ENCODE measurements at places on chromosomes 7 and 10.

GRCh38 chr10:12181065-12181775 lies 14.5 kb downstream of the NUDT5 start:
- DNase-seq = no peak

GRCh38 chr10:33253411-33253810 lies 81.1 kb downstream of the NRP1 start:
- no peak for DNase-seq

GRCh38 chr7:986766-987751 lies 4.1 kb downstream of the CYP2W1 start:
- DNase-seq = no peak

- no peak for DNase-seq
Observed at GRCh38 chr10:1417574-1417973, 319.8 kb downstream of the ADARB2 start.

DNA sequence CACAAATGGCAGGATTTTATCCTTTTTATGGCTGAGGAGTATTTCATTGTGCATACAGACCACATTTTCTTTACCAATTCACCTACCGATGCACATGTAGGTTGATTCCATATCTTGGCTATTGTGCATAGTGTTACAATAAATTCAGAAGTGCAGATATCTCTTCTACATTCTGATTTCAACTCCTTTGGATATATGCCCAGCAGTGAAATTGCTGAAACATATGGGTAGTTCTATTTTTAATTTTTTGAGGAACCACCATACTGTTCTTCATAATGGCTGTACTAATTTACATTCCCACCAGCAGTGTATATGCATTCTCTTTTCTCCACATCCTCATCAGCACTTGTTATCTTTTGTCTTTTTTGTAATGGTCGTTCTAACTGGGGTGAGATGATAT lies 1290.3 kb downstream of the XPNPEP1 start:
- DNase-seq = no peak

GRCh38 chr7:116227678-116228239 lies 17.4 kb downstream of the TES start:
- DNase-seq = no peak

GRCh38 chr10:73478636-73479035 lies 17.2 kb downstream of the PPP3CB start:
- DNase-seq = no peak

GRCh38 chr10:47241256-47241655 lies 58.7 kb upstream of the GDF10 start:
- DNase-seq = no peak

DNA sequence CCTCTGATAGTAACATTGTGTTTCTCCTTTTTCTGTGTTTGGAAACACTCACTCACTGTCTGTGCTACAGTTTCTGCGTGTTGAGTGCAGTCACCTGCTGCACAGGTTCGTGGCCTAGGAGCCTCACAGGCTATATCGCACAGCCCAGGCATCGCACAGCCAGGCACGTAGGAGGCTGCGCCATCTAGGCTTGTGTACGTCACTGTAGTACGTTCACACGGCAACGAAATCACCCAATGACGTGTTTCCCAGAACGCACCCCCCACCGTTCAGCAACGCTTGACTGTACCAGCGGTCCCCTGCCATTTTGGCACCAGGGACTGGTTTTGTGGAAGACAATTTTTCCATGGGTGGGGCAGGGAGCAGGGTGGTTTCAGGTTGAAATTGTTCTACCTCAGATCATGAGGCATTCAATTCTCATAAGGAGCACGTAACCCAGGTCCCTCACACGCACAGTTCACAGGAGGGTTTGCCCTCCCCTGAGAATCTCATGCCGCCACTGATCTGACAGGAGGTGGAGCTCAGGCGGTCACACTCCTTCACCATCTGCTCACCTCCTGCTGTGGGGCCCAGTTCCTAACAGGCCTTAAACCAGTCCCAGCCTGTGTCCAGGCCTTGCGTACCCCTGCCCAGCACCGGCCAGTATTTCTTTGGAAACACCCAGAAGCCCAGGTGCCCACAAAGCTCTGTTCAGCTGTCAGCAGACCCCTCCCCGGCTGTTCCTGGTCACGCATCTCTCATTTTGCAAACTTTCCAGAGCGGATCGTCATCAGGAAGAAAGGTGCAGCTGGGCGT lies 23.2 kb upstream of the PRKAR1B start:
- no peak for DNase-seq

- no peak for DNase-seq
Observed at GRCh38 chr10:76211691-76212090, 780.3 kb downstream of the LRMDA start.

- no peak for DNase-seq
Observed at GRCh38 chr7:107025449-107026103, 18.9 kb upstream of the PRKAR2B start.

DNA sequence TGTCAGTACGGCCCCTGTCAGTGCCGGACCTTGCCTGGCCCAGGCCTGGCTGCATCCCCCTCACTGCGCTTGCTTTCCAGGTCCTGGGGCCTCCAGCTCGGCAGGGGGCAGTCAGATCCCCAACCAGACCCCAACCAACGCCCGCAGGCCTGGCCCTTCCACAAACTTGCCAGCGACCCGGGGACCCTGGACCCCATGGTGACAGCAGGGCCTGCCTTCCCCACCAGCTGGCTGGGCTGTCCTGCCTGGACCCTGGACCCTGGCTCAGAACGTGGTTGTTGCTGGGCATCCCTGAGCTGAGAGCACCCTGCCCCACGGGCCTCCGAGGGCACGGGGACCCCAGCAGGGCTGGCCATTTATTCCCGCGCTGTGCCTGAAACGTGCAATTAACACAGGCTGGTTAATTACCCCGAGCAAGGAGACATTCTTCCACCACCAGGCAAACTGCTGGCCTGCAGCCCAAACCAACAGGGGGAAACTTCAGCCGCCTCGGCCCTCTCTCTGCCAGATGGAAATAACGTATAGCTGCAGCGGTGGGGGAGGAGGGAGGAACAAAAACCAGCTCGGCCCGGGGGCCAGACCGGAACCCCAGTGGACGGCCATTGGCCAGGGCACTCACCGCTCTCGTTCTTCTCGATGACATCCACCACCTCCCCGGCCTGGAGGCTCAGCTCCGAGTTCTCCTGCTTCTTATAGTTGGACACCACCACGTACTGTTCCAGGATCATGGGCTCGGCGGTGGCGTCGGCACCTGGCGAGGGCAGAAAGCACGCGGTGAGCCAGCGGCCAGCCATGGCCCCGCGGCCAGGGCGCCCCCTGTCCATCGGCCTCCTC lies 167.1 kb downstream of the NEURL1 start:
- peak; percentile 40 for DNase-seq

DNA sequence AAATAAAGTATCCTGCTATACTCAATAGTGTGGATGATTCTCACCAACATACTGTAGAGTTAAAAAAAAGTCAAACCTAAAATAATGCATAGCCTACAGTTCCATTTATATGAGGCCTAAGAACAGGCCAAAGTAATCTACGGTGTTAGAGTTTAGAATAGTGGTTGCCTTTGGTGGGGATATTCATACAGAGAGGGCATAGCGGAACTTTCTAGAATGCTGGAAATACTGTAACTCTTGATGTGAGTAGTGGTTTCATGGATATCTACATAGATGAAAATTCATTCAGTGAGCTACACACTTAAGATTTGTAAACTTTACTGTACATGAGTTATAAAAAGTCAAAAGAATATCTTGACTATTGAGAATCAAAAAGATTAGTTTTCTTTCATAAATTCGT lies 349.9 kb upstream of the NFE2L3 start:
- DNase-seq = no peak

DNA sequence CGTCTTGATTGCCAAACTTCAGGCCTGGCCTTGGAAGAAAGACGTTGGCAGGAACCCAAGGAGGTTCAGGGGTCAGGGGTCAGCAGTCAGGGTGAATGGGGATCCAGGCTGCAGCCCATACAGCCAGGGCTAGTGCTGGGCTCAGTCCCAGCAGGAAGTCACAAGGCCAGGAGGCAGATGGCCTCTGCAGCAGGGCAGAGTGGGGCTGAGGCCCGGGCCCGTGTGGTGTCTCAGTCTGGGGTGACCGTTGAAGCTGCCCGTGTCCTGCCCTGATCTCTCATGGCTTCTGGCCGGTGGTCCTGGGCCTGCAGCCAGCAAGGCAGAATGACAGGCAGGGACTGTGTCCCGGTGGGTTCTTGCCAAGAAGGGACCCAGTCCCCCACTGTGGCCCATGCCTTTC lies 26.6 kb upstream of the PURB start:
- no peak for DNase-seq

GRCh38 chr10:131145756-131146155 lies 165.8 kb downstream of the TCERG1L start:
- no peak for DNase-seq

DNA sequence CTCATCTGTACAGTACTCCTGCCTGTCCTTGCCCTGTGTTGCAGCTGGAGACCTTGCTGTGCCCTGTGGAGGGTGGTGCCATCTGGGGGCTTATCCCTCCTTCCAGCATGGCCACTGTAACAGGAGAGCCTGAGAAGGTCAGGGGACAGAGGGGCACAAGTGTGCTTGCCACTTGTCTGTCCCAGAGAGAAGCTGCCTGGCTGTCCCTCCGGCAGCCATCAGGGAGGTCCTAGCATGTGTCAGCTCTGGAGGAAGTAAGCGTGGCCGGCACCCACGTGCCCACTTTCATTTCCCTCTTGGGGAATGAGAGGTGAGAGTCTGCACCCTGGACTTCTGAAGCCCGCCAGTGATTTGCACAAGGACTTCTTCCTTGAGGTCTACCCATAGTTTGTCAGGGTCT lies 97.0 kb upstream of the PPIF start:
- no peak for DNase-seq

GRCh38 chr7:150613880-150614279 lies 18.3 kb downstream of the GIMAP6 start:
- DNase-seq = no peak

GRCh38 chr10:75319274-75319673 lies 82.3 kb downstream of the ZNF503 start:
- no peak for DNase-seq

DNA sequence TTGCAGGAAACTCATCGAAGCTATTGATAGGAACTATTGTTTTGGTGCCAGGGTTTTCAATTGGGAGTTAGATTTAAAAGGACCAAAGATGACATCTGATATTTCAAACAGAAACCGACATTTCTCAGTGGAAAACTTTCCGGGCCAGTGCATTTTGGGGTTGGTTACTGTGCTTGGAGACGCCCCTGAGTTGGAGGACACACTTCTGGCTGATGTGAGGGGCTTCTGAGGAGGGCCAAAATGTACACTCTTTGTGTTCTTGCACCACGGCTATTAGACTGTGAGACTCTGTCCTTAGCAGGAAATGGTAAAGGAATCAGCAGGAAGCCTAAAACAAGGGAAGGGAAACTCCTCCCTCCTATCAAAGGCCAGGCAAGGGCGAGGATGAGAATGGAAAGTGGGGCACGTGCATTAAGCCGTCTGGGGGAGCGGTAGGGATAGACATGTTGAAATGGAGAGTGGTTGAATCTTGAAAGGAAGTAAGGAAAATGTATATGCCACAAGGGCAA lies 1.8 kb upstream of the SRGN start:
- DNase-seq = no peak

DNA sequence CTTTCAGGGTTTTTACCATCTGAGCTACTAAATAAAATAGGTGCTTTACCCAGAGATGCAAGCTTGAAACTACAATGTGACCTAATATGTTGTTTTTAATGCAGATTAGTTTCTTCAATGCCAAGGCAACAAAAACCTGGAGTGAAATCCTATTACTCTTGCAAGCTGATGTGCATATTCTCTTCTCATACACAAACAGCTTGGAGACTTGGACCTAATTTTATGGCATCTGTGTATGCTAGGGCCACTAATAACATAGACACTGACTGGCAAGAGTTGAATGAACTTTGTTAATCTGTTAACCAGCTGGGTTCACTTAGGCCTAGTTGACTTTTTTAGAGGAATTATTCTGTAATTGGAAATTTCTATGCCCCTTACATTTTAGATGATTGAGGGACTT lies 23.4 kb upstream of the SMIM30 start:
- no peak for DNase-seq

DNA sequence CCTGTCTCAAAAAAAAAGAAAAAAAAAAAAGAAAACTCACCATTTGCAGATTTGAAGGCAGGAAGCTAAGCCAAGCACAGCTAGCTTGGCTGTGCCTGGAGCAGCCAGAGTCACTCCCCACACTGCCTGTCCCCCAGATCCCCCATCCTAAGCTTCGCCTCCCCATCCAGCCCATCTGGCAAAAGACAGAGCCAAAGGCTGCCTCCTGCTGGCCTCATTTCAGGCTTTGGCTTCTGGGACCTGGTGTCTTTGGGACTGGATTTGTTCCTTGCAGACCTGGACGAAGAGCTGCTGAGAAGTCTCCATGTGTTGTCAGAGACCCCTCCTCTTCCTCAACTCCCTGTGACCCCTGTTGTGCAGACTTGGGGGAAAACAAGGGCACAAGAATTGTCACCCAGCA lies 8.1 kb downstream of the ASL start:
- DNase-seq = no peak

Data from occipital lobe (tissue), 3 donors.